Cerebellar cortex (tissue), 1 donor: ENCODE measurements at places on chromosomes 1 and 21.

GRCh38 chr1:61425040-61425439 lies 299.9 kb downstream of the TM2D1 start:
- no peak for DNase-seq

GRCh38 chr21:37374027-37374426 lies 7.5 kb downstream of the DYRK1A start:
- DNase-seq, result no peak

- DNase-seq, result no peak
Observed at GRCh38 chr1:166378805-166379204, 212.0 kb upstream of the FAM78B start.

DNA sequence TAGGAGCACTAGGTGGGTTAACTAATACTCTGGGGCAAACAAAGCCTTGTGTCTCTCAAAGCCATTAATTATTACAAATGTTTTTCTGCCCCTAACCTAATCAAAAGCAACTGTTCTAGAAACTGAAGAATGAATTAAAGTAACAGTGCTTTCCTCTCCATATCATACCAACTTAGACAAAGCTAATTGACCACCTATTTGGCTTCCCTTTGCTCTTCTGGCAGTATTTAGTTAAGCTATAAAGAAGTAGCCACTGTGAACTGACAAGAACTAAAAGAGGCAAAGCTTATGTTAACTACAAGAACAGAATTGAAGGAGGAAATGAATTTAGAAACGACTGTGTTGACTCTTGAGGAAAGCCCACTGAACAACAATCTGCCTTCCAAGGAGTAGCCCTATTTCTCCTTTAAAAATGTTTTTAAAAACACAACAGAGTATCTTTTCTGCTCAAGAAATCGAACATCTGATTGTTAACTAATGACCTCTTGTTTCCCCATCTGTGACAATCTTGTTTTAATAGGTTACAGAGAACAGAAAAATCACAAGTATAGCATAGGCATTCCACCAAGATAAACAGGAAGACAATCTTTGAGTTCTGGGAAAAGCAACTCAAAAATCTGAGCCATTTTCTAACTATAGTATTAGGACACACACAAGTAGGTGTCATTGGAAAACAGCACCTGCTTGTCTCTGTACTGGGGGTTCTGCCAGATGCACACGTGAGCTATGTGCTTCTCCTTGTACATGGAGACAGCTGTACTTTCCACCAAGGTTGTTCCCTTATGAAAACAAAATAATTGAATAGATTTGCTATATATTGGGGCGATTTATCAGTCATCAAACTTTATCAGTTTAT lies 3.1 kb upstream of the EGLN1 start:
- DNase-seq, result no peak

GRCh38 chr1:200530623-200531261 lies 89.8 kb downstream of the KIF14 start:
- DNase-seq, result no peak

DNA sequence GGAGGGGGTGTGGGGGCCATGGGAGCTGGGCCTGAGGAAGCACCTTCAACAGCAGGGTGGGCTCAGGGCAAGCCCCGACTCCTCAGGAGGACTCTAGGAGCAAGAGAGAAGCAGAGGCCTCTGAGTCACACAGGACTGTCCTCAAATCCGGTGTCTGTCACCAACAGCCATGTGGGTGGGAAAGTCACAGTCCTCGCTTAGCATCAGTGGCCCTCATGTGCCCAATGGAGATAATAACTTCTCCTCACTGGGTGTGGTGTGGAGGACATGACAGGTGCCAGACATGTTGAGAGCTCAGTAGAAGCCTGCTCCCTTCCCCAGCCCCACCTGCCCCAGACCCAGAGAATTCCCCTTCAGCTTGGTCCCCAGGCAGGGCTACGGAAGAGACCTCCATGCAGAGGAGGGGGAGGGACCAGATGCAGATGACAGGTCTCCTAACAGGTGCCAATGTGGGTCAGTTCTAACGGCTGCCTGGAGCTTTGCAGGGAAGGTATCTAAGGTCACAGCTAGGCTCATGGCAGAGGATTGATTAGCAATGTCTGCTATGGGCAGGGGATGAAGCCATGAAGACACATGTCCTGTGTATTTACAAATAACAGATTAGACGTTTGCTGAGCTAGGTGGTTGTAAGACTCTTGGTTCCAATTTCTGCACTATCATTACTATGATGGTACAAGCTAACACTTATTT lies 30.2 kb downstream of the TTC39A start:
- DNase-seq, result no peak

DNA sequence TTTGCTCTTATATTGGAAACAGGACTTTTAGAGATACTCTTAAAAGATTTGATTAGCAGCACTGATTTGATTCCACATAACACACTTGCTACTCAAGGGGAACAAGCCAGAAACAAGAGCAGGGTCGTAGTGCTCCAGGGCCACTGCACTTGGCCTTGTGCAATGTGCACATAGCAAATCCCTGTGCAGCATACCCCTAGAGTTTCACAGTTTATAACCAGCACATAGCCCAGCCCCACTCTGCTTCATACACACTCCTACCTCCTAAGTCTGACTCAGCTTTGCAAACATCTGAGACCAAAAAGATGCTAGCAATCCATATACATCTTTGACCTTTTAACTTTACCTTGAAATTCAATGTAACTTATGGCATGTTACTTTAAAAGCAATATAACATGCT lies 157.6 kb downstream of the VAV3 start:
- no peak for DNase-seq

GRCh38 chr1:112688781-112689193 lies 14.3 kb downstream of the MOV10 start:
- DNase-seq, result no peak
